ENCODE measurements at places on chromosomes 6 and 20.

GRCh38 chr6:20399518-20399917 is 2.2 kb upstream of the E2F3 start:
- no peak for DNase-seq

- DNase-seq = no peak
These were observed 192.4 kb upstream of the MYLIP start for GRCh38 chr6:15936503-15936902.

DNA sequence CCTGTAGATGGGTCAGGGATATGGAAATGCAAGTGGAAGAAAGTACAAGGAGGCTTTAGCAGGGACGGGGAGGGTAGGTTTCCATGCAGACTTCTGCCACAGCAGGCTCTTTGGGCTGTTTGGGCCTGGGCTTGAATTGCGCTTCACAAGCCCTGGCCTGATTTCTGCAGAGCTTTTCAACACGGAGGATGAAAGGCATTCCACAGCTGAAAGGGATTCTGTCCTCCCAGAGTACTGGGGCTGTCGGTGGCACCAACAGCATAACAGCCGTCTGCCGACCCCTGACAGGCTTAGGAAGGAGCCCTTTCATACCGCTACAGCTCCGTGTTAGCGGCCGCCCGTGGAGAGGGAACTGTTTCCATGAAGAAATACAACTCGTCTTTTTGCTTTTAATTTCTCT is 22.9 kb upstream of the TBC1D7 start:
- no peak for DNase-seq

GRCh38 chr6:30613251-30614043 is 3.6 kb downstream of the PPP1R10 start:
- DNase-seq = no peak

DNA sequence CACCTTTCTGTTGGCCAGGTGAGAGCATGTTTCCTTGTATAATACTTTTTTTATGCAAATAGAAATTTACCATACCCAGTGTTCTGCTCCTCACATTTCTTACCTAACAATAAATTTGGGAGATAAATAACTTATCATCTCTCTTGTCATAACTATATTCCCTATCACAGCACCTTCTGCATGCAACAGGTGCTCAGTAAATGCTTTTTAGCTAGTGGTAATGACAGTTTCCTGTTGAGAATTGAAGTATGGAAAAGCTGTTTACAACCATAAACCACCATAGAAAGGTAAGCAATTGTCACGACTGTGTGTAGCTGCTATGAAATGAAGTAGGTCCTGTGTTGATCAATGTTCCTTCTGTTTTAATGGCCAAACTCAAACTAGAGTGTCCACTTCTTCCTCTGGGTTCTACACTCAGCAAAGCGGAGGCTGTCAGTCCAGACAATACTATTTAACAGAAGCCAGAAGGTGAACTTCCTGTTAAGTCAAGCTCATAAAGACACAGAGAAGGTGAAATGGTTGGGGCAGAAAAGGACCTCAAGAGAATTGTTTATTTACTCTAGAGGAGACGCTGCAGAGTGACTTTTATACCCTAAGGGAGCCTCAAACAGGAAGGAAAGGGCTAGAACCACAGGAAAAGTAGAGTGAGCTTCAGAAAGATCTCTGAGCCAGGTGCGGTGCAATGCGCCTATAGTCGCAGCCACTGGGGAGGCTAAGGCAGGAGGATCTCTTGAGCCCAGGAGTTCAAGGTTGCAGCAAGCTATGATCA is 84.0 kb upstream of the SLC22A16 start:
- DNase-seq = no peak

- no peak for DNase-seq
These were observed 225.3 kb downstream of the RIMS1 start for GRCh38 chr6:72111611-72112010.

GRCh38 chr6:13803581-13803980 is 10.8 kb downstream of the MCUR1 start:
- DNase-seq = no peak

GRCh38 chr6:123007885-123008284 is 11.8 kb downstream of the CLVS2 start:
- no peak for DNase-seq

- DNase-seq = no peak
These were observed 12.8 kb upstream of the VSTM2L start for GRCh38 chr20:37890108-37890507.

DNA sequence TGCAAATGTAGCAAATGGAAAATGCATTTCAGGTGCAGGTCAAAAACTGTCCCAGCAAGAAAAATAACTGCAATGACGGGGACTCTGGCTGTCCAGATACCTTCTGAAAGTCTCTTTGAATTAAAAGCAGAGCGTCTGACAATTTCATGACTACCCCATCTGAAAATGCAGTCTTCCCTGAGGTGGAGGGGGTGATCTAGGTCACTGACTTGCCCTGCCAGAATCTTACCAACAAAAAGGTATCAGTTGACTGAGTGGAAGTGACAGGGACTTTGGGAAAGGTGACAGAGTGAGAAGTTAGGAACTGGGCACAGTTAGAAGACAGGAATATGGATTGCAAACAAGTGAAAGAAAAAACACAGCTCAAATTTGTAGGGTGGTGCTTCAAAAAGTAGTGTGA is 402.2 kb downstream of the DHX35 start:
- no peak for DNase-seq

DNA sequence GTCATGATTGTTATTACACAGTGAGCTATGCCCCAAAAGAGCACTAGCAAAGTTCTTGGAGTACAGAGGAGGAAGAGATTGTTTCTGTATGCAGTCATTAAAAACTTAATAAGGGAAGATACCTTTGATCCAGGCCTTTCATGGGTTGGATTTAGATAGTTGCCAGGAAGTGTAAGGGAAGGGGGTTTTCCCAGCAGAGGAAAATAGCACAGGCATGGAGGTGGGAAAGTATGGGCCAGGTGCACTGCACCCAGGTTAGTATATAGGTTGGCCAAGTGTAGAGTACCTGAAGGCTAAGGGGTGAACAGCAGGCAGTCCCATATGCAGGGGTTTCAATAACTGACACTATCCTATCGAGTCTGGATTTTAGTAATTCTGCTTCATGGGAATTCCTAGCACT is 101.4 kb downstream of the SOBP start:
- no peak for DNase-seq

Data from femur (tissue), 1 donor.